ENCODE measurements at places on chromosomes 1 and 21.
A peak's percentile ranks its signal among the peaks of the same experiment; 100 is the strongest.

GRCh38 chr1:54553602-54554313 is 5.7 kb downstream of the ACOT11 start:
- DNase-seq, result peak; percentile 31

DNA sequence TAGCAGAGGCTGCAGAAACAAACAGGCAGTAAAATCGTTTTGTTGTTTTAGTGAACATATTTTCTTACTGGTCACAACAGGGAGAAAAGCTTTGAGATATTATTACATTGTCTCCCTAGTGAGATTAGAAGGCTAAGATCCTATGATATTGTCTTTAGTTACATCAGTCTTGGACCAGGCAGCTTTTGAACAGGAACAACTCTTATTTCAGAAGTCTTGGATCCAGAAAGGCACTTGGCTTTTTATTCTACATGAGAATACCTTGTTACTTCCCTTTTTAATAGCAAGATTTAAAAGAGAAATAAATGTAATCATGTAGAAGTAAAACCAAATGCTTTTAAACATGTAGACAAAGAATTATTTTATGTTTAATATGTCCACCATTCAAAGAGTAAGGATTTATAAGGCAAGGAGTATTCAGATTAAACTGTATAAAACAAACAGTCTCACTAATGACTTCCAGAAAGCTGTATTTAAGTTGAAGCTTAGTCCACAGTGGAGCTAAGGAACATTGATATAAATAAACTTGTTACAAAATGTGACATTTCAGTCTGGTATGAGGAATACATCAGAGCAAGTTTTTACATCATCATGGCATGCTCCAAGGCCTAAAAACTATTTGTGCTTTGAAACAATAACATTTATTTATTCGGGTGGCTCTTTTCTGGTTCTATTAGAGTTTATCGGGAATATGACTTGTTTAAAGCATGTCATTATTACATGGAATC is 72.2 kb downstream of the PHTF1 start:
- no peak for DNase-seq

DNA sequence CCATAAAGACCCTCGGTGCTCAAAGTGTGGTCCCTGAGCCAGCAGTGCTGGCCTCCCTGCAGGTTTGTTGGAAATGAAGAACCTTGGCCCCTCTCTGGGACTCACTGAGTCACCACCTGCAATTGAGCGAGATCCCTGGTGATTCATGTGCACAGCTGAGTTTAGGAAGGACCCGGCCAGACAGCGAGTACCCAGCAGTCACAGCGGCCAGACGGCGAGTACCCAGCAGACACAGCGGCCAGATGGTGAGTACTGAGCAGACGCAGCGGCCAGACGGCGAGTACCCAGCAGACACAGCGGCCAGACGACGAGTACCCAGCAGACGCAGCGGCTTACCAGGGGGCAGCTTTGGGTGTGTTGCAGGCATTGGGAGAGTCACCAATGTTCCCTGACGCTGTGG is 123.8 kb downstream of the PRDM16 start:
- DNase-seq, result no peak

DNA sequence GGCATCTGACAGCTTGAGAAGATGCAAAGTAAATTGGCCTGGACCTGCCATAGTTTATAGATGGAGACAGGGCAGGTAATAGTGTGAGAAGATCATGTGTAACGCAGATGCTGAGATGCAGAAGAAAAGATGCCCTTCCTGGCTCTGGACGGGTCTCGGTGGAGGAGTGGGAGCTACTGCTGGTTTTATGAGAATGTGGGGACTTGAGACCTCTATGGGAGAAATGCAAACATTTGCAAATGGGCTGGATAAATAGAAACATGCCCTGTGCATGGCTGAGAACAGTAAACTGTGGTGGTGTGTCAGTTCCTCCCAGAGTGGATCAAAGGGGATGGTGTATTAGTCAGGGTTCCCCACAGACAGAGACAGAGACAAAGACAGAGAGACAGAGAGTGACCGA is 21.9 kb downstream of the UBASH3A start:
- DNase-seq, result no peak

- no peak for DNase-seq
These were observed 15.7 kb downstream of the PTPN22 start for GRCh38 chr1:113855630-113856400.

GRCh38 chr1:36093929-36094328 is 5.2 kb downstream of the ADPRS start:
- DNase-seq, result no peak

DNA sequence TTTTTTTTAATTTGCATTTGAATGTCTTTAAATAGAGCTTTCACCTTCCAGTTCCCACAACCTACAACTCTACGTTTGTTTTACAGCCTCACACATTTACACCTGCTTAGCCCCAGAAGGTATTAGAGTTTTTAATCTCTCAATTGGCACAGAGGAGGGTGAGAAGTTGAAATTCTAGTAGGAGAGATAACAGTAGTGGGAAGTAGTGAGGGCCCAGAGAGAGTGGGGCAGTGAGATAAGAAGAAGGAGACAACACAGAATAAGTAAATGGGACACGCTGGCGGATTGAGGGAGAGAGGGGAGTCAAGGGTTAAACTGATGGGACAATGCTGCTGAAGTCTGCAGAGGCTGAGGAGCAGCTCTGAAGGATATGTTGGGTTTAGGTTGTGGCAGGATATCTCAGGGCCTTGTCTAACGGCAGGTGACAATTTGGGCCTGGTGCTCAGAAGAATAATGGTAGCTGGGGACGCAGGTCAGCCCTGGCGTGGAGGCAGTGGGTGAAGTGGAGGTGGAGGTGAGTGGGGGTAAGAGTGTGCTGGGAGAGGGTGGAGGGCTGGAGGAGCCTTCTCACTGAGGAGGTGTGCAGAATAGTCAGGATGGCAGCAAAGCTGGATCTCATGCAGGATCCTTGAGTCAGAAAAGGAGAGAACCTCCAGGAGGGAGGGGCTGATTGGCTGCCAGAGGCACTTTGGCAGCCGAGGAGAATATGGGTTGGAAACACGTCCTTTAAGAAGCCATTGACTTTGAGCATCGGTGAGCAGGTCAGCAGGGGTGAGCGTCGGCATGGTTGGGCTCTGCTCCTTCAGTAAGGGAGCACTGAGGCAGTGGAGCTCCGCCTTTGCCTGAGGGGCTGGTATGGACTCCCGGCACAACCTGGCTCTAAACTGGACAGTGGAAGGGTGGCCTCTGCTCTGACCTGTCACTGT is 72.9 kb downstream of the SYT6 start:
- DNase-seq, result no peak

GRCh38 chr1:161200992-161201835 is 953 bp upstream of the NDUFS2 start:
- DNase-seq, result no peak
